ENCODE measurements at places on chromosomes 16 and 17. TPM values are rescaled to one million over a fixed set of nuclear protein-coding genes. Genes with fewer than 3 reads are reported as not detected.

The ACSM2B gene
- total RNA-seq: not detected

- peaks cover 3% of the 10 kb centered on the region for H3K4me1 ChIP-seq
- H3K36me3 ChIP-seq: no peaks in the 10 kb centered on the region
- H3K27me3 ChIP-seq: no peaks in the 10 kb centered on the region
- DNase-seq: no peak
Observed at GRCh38 chr16:5041600-5042133, 7.9 kb upstream of the NAGPA start.

- no peaks in the 10 kb centered on the region for H3K27me3 ChIP-seq
- peaks cover 18% of the 10 kb centered on the region for H3K4me1 ChIP-seq
- no peak overlapping the region for H3K4me3 ChIP-seq
- H3K36me3 ChIP-seq: no peaks in the 10 kb centered on the region
- H3K27ac ChIP-seq: no peak overlapping the region
Observed at GRCh38 chr17:61152898-61153297, 246.7 kb upstream of the TBX2 start.

- peak within 1 kb of the TSS; percentile 94 for H3K4me3 ChIP-seq
- no peaks in the 10 kb centered on the region for H3K27me3 ChIP-seq
- peaks cover 6% of the 10 kb centered on the region for H3K36me3 ChIP-seq
- peaks cover 18% of the 10 kb centered on the region for H3K4me1 ChIP-seq
- DNase-seq: peak; percentile 95
Observed at GRCh38 chr16:29862884-29863668, at the start of gene CDIPT. CDIPT (minus strand) TSS chr16:29863226; CDS start chr16:29862857, 369 bp downstream.

The LAT gene
- 250 TPM for total RNA-seq

The SPATA22 gene
- not detected for total RNA-seq

DNA sequence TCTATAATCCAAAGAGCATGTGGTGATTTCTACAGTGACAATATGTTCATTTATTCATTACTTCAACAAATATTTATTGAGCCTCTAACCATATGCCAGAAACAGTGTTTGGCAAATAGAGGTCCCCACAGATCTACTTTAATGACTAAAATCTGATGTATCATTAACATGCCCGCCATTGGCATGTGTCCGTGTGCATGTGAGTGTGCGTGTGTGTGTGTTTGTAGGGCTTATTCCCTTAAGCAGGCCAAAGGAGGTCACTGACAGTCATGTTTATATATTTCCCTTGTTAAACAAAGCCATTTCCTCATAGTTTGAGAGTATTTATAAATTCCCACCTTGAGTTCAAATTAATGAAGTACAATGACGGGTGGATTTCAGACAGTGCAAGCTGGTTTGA, 174.4 kb upstream of the IRX6 start:
- H3K4me1 ChIP-seq: no peaks in the 10 kb centered on the region
- no peak overlapping the region for H3K27ac ChIP-seq
- H3K36me3 ChIP-seq: no peaks in the 10 kb centered on the region
- H3K27me3 ChIP-seq: peaks cover 4% of the 10 kb centered on the region

Data from activated CD4-positive, alpha-beta memory T cell treated with anti-CD3 and anti-CD28 coated beads for 36 hours (primary cell).